ENCODE measurements at places on chromosomes 6 and 20.
A peak's percentile ranks its signal among the peaks of the same experiment; 100 is the strongest.

GRCh38 chr6:155314773-155315515 lies 660 bp upstream of the TFB1M start:
- no peaks in the 10 kb centered on the region for H3K36me3 ChIP-seq
- DNase-seq: no peak
- peak overlapping the region; percentile 84 for H3K4me3 ChIP-seq
- peaks cover 7% of the 10 kb centered on the region for H3K4me1 ChIP-seq
- H3K27ac ChIP-seq: peak overlapping the region; percentile 86

DNA sequence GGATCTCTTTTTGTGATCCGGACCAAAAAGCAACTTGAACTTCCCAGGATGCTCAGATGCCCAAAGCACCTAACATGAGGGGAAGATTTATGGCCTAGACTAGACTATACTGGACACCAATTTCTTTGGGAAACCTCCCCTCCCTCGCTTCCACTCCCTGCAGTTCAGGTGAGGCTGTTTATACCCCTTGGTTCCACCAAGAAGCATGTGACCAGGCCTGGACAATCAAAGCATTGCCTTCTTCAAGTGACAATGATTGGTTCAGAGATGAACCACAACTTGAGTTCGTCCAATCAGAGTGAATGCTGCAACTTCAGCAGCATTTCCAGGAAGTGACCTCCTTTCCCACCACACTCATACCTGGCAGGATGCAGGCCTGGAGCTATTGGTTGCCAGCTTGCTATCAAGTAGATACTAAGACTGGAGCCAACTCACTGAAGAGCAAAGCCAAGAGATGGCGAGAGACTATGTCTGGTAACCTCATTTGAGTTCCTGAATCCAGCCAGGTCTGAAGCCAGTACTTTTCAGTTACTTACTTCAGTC lies 45.6 kb upstream of the SLC9A8 start:
- DNase-seq: no peak
- H3K4me3 ChIP-seq: no peak overlapping the region
- H3K4me1 ChIP-seq: peaks cover 95% of the 10 kb centered on the region
- peak overlapping the region; percentile 76 for H3K27ac ChIP-seq

DNA sequence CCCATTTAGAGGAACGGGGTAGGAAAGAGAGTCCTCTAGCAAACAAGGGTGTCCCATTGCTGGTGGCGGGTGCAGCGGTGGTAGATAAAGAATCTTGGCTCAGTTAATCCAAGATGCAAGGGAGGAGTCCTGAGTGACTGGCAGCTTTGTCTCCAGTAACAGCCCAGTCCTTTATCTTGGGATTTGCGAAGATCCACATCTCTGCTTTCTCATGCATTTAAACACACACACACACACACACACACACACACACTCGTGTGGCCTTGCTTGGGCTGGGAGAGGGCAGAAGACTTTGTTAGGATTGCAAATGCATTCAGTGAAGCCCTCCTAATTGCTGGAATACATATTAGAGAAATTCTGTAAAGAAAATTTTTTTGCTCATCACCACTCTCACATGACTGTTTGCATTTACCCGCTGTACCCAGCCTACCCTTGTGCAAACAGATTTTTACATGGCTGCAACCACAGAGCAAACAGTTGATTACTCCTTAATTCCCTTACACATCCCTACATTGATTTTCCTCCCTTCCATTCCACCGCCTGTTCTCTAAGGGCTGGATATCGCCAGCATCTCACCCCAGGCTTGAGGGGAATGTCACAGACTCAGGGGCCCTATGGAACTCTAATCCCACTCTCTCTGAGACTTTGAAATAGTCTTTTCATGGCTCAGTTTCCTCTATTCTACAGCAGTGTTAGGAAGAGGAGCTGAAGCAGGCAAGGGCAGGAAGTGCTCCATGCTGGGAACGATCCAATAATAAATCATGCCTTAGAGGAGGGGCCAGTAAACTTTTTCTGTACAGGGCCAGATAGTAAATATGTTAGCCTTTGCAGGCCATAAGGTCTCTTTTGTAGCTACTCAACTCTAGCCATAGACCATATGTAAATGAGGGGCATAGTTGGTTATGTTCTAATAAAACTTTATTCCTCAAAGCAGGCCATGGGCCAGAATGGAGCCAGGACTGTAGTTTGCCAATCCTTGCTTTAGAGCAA lies 3.5 kb downstream of the C6orf132 start:
- no peak for DNase-seq
- no peaks in the 10 kb centered on the region for H3K36me3 ChIP-seq
- H3K27me3 ChIP-seq: no peaks in the 10 kb centered on the region
- H3K27ac ChIP-seq: peak overlapping the region; percentile 96

GRCh38 chr20:1144401-1145172 lies 26.2 kb downstream of the PSMF1 start:
- H3K36me3 ChIP-seq: peaks cover 96% of the 10 kb centered on the region
- DNase-seq: no peak
- H3K27ac ChIP-seq: no peak overlapping the region
- H3K27me3 ChIP-seq: no peaks in the 10 kb centered on the region
- no peak overlapping the region for H3K4me3 ChIP-seq

- no peak for DNase-seq
- peaks cover 26% of the 10 kb centered on the region for H3K36me3 ChIP-seq
- no peak overlapping the region for H3K4me3 ChIP-seq
- H3K27me3 ChIP-seq: no peaks in the 10 kb centered on the region
- H3K4me1 ChIP-seq: peaks cover 35% of the 10 kb centered on the region
Observed at GRCh38 chr6:301929-302705, 9.8 kb downstream of the DUSP22 start.

DNA sequence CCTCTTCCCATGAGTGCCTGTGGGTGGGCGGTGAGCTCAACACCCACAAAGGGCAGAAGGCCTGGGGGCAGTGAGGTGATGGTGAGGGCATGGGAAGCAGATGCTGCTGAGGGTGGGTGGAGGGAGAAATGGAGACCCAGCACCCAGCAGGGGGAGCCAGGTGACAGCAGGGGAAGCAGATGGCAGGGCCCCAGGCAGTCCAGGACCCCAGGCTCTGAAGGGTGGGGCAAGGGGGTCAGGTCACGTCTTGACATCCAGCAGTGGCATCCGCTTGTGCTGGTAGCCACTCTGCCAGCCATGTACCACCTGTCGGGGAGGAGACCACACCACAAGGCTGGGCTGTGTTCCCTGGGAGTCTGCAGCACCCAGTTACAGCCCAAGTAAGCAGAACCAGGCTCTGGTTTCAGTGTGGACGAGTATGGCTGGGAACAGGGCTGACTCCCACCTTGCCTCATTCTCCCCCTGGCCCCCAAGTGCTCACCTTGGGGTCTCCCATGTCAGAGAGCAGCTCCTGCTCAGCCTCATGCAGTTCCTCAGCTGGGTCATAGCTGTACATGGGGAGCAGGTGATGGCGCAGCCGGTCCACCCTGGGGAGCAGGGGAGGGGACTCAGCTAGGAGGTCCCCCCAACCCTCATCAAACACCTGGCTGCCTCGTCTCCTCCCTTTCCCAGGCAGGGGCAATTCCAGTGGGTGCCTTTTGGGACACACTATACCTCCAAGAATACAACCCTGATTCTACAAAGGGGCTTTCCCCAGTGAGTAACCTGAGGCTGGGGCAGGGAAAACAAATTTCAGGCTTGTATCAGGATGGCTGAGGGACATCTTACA lies 2.0 kb downstream of the SMIM29 start:
- no peak overlapping the region for H3K4me3 ChIP-seq
- H3K4me1 ChIP-seq: peaks cover 34% of the 10 kb centered on the region
- peaks cover 4% of the 10 kb centered on the region for H3K36me3 ChIP-seq
- H3K27me3 ChIP-seq: no peaks in the 10 kb centered on the region

GRCh38 chr6:43951756-43952675 lies 175.2 kb downstream of the MRPL14 start:
- peaks cover 12% of the 10 kb centered on the region for H3K27me3 ChIP-seq
- no peak for DNase-seq
- H3K36me3 ChIP-seq: no peaks in the 10 kb centered on the region
- H3K4me1 ChIP-seq: no peaks in the 10 kb centered on the region
- H3K27ac ChIP-seq: no peak overlapping the region

DNA sequence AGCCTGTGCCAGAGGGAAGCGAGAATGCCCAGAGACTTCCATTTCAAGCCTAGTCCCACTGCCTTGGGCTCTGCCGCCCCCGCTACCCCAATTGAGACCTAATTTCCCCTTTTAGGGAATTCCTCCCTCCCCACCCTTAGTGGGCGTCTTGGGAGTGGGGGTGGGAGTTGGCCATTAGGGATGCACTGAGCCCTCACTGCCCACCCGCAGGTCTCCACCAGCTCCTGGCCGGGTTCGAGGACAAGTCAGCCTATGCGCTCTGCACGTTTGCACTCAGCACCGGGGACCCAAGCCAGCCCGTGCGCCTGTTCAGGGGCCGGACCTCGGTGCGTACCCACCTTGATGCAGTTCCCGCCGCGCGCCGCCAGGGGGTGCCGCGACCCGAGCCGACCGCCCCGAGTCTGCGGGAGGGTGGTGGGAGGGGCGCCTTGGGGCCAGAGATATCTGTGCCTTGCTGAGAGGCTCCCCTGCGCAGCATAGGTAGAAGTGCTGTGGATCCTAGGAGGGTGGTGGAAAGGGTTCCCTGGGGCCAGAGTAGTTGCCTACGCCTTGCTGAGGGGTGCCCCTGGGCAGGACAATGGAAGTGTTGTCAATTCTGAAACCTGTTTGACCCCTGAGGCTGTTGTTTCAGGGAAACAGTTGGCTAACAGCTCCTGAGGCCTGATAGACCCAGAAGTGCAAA lies 9.2 kb downstream of the ITPA start:
- H3K36me3 ChIP-seq: no peaks in the 10 kb centered on the region
- no peak for DNase-seq
- peak overlapping the region; percentile 18 for H3K27ac ChIP-seq

DNA sequence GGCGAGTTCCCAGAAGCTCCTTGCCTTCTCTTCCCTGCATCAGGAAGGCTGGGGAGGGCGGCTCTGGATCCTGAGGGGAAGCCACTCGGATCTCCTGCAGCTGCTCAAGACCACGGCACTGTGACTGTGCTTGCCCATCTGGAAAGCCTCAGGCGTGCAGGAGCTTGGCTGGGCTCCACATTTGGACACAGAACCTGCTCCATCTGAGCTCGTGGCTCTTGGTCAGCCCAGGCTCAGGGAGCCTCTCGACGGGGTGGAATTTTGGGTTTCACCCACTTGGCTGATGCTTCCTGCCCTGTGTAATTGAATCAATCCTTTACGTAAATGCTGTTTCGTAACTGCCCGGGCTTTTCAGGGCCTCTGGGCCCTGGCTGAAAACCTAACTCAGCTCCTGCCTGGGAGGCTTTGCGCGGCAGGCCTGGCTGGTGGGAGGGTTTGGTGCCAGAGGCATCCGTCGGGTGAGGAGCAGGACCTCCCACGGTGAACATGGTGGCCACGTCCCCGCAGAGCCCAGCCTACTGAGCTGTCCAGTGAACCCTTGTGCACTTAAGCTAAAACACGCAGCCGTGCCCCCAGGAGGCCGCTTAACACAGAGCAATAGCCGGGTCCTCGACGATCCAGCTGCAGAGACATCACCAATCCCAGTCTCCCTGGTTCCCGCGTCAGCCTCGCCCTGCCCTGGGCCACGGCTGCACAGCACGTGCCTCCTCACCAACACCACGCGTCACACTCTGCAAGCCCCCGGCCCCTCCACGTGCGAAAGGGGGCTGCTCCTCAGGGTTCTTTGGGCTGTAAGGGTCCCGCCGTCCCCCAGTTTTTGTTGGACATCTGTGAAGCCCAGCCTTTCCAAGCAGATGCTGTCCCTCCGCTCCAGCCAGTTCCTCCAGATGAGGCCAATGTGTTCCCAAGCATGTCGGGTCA lies 241.0 kb downstream of the DLL1 start:
- no peaks in the 10 kb centered on the region for H3K27me3 ChIP-seq
- H3K36me3 ChIP-seq: no peaks in the 10 kb centered on the region
- no peak overlapping the region for H3K4me3 ChIP-seq

DNA sequence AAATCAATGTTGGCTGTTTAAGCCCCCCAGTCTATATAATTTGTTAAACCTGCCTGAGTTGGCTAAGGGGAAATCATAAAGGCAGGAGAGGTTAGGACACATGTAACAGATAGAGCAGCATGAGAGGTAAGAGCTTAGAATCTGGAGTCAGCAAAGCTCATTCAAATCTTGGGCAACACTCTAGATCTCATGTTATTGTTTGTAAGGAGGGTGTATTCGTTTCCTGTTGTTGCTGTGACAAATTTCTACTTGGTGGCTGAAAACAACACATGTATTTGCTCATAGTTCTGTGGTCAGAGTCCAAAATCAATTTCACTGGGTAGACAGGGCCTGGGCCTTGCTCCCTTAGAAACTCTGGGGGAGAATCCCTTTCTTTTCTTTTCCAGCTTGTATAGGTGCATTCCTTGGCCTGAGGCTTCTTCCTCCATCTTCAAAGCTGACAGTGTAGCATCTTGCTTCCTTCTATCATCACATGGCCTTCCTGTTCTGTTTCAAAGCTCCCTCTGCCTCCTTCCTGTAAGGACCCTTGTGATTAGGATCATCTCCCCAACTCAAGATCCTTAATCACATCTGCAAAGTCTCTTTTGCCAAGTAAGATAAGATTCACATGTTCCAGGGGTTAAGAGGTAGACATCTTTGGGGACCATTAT lies 4.4 kb downstream of the LY86 start:
- no peaks in the 10 kb centered on the region for H3K36me3 ChIP-seq
- no peak for DNase-seq
- H3K4me1 ChIP-seq: peaks cover 6% of the 10 kb centered on the region
- H3K27ac ChIP-seq: peak overlapping the region; percentile 65
- H3K27me3 ChIP-seq: no peaks in the 10 kb centered on the region
- no peak overlapping the region for H3K4me3 ChIP-seq

DNA sequence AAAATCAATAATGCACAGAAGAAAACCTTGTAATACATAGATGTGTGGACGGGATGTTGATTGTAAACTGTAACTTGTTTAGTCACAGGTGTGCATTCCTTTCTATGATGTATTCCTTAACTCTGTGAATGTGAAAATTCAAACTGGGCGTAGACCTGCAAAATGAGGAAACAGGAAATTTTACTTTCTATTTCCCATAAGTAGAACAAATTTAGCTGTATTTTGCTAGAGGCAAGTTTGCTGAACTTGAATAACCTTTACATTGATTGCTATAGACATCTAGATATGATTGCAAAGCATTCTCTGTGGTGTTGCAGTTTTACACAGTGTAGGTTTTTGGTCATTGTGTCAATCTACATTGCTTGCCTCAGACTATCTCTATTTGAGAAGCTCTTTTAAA lies 368.4 kb upstream of the MAN1A1 start:
- no peak for DNase-seq
- H3K27ac ChIP-seq: no peak overlapping the region
- H3K4me3 ChIP-seq: no peak overlapping the region
- no peaks in the 10 kb centered on the region for H3K4me1 ChIP-seq
- no peaks in the 10 kb centered on the region for H3K27me3 ChIP-seq
- no peaks in the 10 kb centered on the region for H3K36me3 ChIP-seq

GRCh38 chr6:117951783-117952182 lies 44.7 kb downstream of the SLC35F1 start:
- no peak for DNase-seq
- H3K27ac ChIP-seq: no peak overlapping the region
- H3K4me3 ChIP-seq: no peak overlapping the region
- no peaks in the 10 kb centered on the region for H3K4me1 ChIP-seq

Data from esophagus squamous epithelium (tissue), 5 donors.